Memory B cell (primary cell): ENCODE measurements at places on chromosomes 2 and 18.

DNA sequence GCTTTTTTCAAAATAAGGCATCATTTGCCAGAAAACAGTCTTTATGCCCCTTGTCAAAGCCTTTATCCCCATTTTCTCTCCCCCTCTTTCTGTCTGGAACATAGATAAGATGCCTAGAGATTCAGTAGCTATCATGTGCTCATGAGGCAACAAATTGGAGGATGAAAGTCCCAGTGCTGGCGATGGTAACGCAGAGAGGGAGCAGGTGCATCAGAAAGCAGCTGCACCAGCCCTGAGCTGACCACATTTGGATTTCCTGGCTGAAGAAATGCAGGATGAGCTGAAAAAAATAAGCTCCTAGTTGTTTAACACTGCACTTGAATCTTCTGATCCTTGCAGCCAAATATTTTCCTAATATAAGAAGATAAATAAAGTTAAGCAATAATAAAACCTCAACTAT lies 48.0 kb downstream of the LOXHD1 start:
- no peak overlapping the region for H3K27ac ChIP-seq
- H3K27me3 ChIP-seq = peaks cover 10% of the 10 kb centered on the region
- H3K4me3 ChIP-seq = no peak overlapping the region
- no peaks in the 10 kb centered on the region for H3K36me3 ChIP-seq

DNA sequence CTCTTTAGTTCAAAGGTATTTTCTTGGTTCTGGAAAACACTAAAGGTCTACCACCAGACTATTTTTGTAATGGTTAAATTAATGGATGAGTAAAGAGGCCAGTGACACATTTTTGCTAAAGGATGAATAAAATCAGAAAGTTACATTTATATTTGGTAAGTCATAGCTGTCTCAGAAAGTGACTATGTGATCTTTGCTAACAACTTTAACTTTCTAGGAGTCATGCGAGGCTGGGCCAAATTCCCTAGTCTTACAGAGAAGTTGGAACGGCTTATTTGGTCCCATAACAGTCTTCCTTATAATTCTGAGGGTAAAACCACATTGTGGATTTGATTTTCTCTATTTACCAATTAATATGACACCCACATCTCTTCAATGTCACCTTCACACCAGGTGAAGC lies 198.1 kb downstream of the PDE1A start:
- H3K4me1 ChIP-seq = no peaks in the 10 kb centered on the region
- DNase-seq = no peak
- no peaks in the 10 kb centered on the region for H3K36me3 ChIP-seq
- no peak overlapping the region for H3K27ac ChIP-seq
- no peak overlapping the region for H3K4me3 ChIP-seq

DNA sequence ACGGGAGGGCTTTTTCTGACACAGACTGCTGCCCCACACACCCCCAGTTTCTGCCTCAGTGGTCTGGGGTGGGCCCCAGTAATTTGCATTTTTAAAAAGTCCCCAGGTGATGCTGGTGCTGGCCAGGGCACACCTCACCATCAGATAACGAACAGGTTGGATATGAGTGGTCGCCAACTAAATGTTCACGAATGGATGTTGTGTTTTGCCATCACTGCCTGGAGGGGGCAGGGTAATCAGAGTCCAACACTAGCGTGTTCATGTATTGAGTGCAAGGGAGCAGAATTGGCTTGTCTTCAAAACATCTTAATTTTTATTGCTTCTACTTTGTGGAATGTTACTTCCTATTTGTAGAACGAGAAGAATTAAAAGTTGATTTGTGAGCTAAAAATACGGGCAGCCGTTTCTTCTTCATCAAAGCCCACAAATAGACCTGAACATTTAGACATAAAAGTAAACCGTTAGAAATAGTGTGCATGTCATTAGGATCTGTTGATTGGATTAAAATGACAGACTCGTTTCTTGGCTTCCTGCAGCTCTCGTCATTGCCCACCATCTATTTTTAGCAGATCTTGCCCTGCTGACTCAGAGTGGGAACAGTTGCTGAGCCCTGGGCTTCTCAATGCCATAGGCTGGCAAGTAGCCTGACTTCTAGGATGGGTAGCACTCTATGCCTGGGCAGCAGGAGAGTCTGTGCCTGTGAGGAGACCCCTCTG lies 45.2 kb downstream of the NCK2 start:
- DNase-seq = no peak
- peaks cover 49% of the 10 kb centered on the region for H3K4me1 ChIP-seq
- H3K27me3 ChIP-seq = no peaks in the 10 kb centered on the region

DNA sequence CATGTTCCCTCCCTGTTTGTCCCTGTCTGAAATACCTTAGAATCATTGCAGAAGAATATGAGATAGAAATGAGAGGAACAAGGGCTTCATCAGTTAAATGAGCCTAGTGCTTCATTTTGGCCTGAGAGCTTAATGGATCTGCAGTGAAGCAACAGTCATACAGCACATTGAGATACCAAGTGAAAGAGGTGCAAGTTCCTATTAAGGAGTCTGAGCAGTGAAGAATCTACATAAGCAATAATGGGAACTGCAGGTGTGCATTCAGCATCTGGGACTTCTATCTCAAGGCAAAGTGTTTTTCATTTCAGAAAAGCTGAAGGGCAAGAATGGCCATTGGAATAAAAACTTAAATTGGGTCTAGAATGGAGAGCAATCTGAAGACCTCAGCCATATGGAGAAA lies 323.2 kb upstream of the SLC39A10 start:
- no peak overlapping the region for H3K4me3 ChIP-seq
- peaks cover 11% of the 10 kb centered on the region for H3K4me1 ChIP-seq
- H3K36me3 ChIP-seq = no peaks in the 10 kb centered on the region
- no peak for DNase-seq

GRCh38 chr18:48994044-48994651 lies 43.4 kb upstream of the SMAD7 start:
- no peaks in the 10 kb centered on the region for H3K27me3 ChIP-seq
- H3K4me1 ChIP-seq = peaks cover 13% of the 10 kb centered on the region
- no peak for DNase-seq
- no peak overlapping the region for H3K27ac ChIP-seq
- no peak overlapping the region for H3K4me3 ChIP-seq
